ENCODE measurements at places on chromosomes 5 and 9.

GRCh38 chr5:55993013-55993412 lies 1.8 kb downstream of the IL6ST start:
- no peak for DNase-seq

DNA sequence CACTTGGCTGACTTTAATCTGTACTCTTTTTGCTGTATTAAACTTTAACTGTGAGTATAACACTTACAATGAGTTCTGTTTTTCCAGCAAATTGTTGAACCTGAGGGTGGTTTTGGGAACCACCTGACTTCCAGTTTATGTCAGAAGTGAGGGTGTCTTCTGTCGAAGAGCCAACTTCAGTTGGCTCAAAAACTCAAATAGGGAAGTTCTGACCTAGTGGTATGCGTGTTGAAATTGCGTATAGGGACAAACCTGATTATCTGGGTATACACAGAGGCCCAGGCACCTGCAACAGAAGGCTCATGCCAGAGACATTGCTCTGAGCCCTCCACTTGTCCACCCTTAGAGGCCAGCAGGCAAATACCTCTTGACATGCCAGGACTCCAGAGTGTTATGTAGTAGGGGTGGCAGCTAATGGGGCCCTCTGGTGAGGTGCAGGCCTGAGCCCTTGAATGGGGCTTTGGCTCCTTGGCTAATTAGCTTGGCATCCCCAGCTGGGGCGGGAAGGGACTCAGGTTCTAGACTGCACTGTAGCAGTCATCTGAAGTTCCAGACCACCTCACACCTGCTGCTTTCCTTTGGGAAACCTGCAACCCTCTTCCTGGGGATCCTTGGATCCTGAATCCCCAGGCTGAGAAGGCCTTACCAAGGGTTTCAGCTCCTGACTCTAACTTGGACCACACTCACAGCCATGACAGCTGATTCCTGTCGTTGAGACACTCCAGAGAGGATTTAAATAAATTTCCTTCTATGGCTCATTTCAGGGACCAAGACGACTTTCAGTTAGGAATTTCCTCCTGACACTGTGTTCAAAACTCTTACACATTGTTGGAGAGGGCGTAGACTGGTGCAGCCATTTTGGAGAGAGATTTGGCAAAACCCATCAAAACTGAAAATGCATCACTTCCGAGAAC lies 189.6 kb downstream of the HSPA4 start:
- DNase-seq = no peak

- DNase-seq = no peak
These were observed 602 bp upstream of the CD274 start for GRCh38 chr9:5449521-5450358.

DNA sequence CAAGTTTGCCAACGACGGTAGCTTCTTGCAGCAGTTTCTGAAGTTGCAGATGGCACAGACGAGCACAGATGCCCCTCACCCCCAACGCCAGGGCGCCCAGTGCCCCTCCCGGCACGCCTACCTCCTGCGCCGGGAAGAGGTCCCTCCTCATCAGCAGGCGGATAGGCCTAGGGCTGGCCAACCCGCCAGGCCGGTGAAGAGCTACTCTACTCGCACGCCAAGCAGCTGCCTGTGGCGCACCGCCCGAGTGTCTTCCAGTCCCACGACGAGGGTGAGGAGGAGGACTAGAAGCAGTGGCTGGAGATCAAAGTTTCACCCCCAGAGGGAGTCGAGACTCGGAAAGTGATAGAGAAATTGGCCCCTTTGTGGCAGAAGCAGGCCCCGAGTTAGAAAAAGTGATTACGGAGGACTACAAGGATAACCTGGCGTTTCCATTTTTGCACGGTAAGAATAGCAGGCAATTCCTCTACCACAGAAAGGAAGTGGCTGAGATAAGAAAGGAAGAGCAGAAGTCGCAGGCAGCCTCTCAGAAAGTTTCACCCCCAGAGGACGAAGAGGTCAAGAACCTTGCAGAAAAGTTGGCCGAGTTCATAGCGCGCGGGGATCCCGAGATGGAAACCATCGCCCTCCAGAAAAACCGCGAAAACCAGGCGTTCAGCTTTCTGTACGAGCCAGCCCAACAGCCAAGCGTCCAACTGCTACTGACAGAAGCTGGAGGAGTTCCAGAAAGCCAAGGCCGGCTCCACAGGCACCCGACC lies 170.4 kb downstream of the HINT1 start:
- no peak for DNase-seq

All from NCI-H1105 treated with DMSO at 0.1 percent for 48 hours (cell line).